NCI-H2107 (cell line): ENCODE measurements at places on chromosomes 5 and 9.

- DNase-seq = no peak
Observed at GRCh38 chr5:120088836-120089235, 375.3 kb upstream of the PRR16 start.

- DNase-seq = no peak
Observed at GRCh38 chr9:130246126-130246525, 19.4 kb upstream of the HMCN2 start.

- no peak for DNase-seq
Observed at GRCh38 chr9:27108981-27109541, at the start of gene TEK. Gene TEK, plus strand, starts transcription at chr9:27109225. Its CDS starts 366 bp downstream, at chr9:27109591.

DNA sequence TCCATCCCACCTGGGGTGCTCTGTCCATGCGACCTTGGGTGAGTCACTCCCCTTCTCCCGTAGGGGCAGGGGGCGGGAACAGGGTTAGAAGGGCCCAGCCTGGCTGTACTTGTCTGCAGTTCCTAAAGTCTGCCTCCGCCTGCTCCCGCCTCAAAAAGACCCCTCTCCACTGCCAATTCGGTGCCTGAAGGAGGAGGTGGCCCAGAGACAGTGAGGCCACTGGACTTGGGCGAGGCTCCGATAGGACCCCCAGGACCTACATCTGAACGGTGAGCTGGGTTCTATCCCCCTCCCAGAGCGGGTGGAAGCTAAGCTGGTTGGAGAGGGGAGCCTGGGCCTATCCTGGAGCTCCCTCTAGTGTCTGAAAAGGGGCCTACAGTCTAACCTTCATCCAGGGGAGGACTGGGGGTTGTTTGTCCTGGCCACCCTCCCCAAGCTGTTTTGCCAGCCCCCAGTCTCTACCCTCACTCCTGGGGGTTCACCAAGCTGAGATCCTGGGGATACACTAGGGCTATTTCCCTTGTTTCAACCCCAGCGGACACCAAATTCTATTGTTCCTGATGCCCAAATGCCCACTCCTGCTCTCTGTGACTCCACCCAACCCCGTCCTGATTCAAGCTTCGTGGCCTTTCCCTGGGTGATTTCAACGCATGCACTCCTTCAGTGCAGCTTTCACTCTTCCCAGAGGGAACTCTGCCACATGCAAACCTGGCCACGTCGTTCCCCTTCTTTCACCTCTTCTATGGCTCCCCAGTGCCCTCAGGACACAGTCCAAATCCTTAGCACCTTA is 6.1 kb upstream of the CRB2 start:
- DNase-seq = peak; percentile 43

GRCh38 chr5:63055421-63055820 is 476.8 kb downstream of the LRRC70 start:
- no peak for DNase-seq

GRCh38 chr9:129239946-129240490 is 62.0 kb upstream of the IER5L start:
- DNase-seq = no peak

DNA sequence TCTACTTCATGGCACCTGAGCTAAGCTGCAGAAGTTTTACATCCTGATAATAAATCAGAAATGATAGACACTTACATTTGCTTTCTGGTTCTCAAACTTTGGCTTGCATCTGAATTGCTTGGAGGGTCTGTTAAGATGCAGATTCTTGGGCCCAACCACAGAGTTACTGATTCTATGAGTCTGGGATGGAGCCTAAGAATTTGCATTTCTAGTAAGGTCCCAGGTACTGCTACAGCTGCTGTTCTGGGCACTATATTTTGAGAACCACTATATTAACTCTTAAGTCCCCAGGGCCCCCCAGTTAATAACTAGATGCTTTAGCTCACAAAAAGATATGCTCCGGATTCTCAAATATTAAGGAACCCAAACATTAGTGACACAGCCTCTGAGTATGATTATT is 69.8 kb upstream of the DAB2 start:
- DNase-seq = no peak

DNA sequence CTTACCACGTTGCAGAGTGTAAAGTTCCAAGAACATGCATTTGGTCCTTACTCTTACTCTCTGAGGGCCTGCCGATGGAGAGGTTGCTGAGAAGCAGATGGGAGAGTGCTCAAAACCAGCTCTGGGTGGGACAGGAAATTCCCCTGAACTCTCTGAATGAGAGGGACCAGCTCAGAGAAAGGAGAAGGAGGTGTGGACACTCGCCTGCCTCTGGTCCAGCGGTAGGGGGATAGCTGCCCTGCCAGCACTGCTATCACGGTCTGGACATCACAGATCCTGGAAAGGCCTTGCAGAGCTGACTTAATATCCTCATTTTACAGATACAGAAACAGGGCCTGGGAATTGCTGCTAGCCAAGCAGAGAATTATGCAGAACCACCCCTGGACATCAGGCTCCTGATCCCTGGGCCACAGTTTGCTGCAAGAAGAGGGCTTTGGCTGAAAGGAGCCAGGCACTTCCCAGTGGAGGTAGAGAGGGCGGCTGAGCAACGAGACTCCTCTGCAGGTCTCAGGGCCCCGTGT is 4.9 kb downstream of the TRAF1 start:
- no peak for DNase-seq

GRCh38 chr5:53607886-53608285 is 47.4 kb downstream of the NDUFS4 start:
- no peak for DNase-seq

- no peak for DNase-seq
Observed at GRCh38 chr9:127153501-127153900, 31.1 kb upstream of the ANGPTL2 start.

- no peak for DNase-seq
Observed at GRCh38 chr9:95669253-95669652, 152.5 kb upstream of the PTCH1 start.

DNA sequence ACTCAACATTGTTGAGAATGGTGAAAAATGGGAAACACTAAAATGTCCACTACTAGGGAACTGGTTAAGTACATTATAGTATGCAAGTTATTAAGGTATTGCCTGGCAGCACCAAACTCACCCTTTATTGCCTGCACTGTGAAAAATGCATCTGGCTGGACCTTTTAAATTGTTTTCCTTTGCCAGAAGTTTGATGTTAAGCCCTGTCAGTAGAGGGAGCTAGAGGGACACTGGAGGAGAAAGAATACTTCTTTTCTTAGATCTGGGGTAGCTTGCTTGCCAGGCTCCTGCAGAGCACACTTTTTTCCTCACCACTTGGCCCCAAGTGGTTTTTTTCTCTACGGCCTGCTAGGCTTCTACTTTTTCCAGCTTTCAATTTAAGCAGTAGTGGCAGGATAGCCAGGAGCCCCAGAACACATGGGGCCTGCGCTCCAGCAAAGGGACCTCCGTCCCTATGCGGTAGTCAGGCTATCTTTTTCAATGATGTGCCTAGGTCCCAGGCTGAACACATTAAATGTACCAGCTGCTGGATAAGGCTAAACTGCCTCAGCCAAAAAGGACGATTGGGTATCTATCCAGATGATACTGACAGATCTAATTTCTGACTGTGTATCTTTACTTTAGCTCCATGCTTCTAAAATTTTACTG is 8.0 kb upstream of the HABP4 start:
- no peak for DNase-seq

DNA sequence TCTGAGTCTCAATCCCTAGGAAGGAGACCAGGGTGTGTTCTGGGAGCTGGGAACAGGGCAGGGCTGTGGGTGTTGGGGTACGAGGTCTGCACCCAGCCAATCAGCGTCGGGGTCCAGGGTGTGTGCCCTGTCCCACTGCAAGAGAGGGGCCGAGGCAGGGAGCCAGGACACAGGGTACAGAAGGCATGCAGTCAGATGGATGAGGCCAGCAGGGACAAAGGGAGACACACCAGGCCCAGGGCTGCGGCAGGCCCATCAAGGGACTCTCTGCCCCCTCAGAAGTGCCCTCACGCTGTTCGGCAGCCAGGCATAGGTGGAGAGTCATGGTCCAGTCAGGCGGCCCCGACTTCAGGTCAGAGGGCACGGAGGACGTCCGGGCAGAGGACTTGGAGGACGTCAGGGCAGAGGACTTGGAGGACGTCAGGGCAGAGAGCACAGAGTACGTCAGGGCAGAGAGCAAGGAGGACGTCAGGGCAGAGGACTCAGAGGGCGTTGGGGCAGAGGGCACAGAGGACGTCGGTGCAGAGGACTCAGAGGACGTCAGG is 28.8 kb upstream of the ADAMTS2 start:
- no peak for DNase-seq

DNA sequence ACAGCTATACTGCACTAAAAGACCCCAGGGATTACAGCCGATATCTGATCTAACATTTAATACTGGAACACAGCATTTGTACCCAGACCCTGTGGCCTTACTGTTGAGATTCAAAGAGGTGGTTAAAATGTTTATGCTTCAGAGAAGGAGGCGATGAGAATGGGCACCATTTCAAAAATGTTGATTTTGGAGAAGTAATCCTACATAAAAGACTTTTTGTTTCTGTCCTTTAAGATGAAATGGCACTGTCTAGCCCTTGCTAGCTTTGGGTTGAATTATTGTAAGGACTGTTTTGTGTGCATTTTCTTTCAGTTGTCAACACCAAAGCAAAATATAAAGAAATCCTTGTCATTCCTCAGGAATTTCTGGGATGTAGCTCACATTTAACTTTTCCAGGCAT is 288.5 kb upstream of the ANKH start:
- no peak for DNase-seq
